ENCODE measurements at places on chromosomes 3 and 15.

DNA sequence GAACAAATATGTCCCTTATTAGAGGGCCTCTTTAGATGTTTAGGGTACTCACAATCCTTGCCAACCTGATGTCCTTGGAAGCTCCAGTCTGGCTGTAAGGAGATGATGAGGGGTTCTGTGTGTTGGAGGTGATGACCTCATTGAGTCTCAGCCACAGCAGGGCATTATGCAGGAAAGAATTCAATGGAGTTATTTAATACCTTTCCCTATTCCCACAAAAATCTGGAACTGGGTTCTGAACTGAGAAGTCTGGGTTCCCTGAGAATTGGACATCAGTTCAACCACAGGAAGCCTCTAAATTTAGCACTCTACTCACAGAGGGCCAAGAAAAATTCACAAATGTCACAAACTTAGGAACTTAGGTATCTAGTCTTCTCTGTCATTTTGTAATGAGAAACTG is 36.9 kb downstream of the SLC35A5 start:
- DNase-seq, result no peak

DNA sequence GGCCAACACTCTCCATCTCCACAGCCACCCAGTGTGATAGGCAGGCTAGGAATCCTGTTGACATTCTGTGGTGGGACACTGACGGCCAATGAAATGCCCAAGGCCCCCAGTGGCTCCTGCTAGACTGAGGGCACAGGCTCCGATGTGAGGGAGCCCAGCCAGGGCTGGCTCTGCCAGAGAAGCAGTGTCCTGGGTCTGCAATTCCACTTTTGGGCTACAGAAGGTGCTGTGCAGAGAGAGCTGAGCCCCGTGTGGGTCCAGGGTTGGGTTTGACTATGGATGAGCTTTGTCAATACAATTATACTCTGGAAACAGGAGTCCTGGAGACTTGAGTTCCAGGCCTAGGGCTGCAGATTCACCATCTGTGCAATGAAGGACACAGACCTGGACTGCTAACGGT is 55.7 kb upstream of the TMEM115 start:
- DNase-seq, result no peak

GRCh38 chr3:49842843-49843517 is 13.4 kb downstream of the TRAIP start:
- no peak for DNase-seq

DNA sequence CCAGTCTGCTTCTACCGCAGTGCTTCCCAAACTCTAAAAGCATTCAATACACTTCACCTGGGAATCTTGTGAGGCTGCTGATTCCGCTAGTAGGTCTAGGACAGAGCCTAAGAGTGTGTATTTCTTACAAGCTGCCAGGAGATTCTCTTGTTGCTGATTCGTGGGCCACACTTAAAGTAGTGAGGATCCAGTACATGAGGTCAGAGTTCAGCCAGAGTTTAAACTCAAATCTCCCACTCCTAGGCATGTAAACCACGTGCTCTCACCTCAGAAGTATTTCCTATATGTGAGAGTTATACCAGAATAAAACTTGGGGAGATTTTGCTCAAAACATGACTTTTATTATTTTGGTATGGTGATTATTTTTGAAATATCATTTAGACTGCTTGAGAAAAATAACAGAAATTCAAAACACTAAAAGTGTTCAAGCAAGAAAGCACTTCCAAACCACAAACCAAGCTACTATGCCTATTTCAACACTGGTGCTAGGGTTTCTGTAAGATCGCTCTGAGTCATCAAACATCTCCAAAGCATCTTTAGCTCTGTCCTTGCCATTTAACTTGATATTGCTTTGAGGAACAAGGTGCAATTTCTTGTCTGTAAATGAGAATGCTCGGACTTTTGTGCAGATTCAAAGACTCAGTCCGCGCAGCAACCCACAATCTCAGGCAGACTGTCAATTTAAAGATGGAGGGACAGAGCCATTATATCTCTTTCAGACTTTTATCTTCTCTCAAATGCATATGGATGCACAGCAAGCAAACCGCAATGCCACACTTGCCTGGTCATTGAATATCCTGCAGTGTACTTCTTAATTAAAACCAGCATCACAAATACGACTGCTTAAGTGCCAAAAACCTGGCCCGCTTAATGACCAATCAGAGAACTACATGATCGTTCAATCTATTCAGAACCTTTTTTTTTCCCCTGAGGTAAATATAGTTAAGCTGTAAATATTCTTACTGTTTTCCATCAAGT is 59.8 kb downstream of the AGTR1 start:
- DNase-seq, result no peak

GRCh38 chr3:72152551-72153476 is 367.9 kb upstream of the PROK2 start:
- peak; percentile 64 for DNase-seq

Measured in head of caudate nucleus (tissue), 42 donors.